ENCODE measurements at places on chromosomes 3 and 15.

- no peak for DNase-seq
Measured at GRCh38 chr3:154588831-154589230, 158.8 kb upstream of the GPR149 start.

GRCh38 chr3:14980689-14981088 is 33.3 kb downstream of the NR2C2 start:
- peak; percentile 2 for DNase-seq

DNA sequence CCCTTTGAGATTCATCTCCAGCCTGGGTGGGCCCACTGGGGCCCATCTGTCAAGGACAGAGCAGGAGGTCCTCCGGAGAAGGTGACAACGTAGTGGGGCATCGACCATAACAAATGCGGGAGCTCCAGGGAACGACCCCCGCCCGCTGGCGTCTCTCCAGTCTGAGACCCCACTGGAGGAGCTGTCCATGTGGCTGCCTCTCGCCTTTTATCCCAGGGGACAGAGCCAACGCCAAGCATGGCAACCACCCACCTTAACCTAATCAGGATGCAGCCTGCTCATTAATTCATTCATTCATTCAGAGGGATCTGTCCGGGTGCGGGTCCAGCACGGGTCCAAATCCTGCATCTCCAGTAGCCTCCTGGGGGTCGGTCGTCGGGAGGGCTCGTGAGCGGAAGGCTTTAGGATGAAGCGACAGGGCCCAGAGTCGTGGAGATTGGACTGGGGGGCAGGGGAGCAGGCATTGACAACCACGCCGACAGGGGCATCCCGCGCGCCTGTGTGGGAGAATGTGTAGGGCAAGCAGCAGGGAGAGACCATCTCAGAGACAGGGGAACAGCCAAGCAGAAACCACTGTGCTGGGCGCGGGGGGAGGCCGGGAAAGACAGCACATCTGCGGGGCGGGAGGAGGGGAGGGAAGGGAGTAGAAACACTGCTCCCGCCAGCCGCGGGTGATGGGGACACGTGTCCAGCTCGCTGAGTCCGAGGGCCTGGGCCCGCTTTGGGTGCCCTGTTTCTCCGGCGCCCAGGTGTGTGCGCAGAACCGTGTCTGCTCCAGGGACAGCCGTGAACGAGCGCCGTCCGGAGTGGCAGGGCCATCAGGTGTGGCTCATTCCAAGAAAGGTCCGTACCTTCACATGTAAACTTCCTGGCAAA is 1.9 kb downstream of the PIGZ start:
- no peak for DNase-seq

GRCh38 chr3:59185591-59186369 is 136.0 kb upstream of the CFAP20DC start:
- DNase-seq, result no peak

All from CD4-positive, alpha-beta T cell treated with Interferon gamma for 1 hour (primary cell).